ENCODE measurements at places on chromosomes 4 and X.

GRCh38 chr4:80438016-80438415, 102.5 kb downstream of the CFAP299 start:
- DNase-seq = no peak

DNA sequence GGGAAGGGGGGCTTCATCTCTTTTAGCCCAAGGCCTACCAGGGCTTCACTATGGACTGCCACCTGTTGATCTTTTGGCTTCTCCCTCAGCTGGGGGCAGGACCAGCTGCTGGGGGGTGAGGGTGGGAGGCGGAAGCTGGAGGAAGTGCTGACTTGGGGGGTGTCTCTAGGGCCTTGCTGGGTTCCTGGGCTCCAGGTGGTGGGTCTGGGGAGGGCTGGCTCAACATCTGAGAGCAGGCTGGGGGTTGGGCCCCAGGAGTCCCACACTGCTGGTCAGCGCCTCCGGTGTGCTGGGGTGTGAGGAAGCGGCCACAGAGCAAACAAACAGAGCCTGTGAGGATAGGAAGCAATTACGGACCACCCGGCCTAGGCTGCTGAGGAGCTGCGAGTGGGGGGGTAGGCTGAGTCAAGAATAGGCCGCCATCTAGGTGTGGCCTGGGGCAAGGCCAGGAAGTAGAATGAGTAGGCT, 85.7 kb downstream of the EFNB1 start:
- DNase-seq = no peak

GRCh38 chr4:133555671-133556070, 406.6 kb downstream of the PCDH10 start:
- no peak for DNase-seq

- DNase-seq = no peak
These were observed 35.2 kb downstream of the NYX start for GRCh38 chrX:41482154-41482850.

- DNase-seq = no peak
These were observed 21.9 kb upstream of the IGFBP7 start for GRCh38 chr4:57131849-57132742.

- DNase-seq = no peak
These were observed 38.4 kb downstream of the PSAPL1 start for GRCh38 chr4:7396186-7396910.

DNA sequence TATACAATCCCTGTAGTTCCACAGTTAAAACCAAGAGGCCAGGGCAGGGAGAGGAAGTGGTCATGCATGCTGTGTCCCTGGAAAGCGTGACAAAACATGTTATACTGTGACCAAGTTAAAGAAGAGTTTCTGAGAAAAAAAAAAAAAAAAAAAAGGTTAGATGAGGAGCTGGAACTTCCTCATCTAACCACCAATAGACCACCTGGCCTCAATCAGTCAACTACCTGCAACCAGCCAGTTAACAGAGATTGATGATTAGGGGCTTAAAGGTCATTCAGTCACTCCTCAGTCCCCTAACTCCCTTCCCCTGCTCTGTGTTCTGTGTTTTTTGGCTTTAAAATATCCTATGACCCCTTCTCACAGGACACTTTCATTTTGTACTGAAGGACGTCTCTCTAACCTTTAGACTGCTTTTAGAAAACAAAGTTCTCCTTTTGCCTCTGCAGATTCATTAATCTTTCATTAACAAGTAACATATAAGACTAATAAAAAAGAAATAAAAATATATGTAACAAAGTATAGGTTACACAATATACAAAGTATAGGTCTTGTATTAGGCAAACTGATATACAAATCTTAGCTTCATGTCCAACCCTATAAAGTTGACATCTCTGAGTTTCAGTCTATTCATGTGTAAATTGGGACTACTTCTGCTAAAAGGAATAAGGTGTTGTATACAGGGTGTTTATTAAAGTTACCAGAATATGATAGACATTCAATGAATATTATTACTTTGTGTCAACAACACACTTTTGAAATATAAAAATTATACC, 179.1 kb upstream of the NDST4 start:
- DNase-seq = no peak

DNA sequence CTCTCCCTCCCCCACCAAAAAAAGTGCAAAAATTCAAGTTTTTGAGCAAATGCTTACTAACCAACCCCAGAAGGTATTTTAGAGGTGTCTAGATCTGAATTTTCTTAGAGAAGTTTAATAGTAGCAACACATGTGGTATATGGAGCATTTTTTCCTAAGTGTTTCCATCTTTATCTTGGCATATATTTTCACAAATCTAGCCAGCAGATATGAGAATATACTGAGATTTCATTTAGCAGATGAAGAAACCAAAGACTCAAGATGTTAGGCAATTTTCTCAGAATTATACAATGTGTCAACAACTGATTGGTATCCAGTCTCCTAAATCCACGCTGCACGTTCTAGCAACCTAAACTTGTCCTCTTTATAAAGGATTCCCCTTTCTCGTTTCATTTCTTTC, 245.5 kb upstream of the CXXC4 start:
- no peak for DNase-seq

DNA sequence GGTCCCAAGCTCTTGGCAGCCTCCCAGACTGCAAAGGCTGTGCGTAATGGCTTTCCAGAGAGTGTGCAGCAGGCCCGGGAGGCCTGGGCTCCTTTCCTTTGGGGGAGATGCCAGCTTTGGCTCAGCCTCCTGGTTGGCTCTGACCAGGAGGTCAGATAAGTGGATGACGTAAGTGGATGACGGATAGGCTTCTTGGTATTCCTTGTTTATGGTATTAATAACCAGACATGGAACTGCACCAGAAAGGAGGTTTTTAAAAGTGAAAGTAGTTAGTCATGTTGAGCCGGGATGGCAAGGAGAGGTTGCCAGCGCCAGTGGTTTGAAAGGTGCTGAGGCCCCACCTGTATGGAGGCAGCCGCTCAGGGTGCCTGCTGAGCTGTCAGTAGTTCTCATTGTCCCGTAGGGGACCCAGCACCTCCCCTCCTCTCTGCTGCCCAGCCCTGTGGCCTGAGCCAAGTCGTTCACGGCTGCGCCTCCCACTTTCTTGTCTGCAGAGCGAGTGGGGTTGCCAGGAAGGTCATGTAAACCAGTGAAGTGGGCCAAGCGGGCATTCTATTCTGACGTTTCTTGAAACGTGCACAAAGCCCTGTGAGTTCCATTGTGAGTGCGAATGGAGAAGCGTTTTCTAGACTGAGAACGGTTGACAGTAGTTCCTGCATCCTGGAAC, 28.7 kb upstream of the STOX2 start:
- DNase-seq = no peak

DNA sequence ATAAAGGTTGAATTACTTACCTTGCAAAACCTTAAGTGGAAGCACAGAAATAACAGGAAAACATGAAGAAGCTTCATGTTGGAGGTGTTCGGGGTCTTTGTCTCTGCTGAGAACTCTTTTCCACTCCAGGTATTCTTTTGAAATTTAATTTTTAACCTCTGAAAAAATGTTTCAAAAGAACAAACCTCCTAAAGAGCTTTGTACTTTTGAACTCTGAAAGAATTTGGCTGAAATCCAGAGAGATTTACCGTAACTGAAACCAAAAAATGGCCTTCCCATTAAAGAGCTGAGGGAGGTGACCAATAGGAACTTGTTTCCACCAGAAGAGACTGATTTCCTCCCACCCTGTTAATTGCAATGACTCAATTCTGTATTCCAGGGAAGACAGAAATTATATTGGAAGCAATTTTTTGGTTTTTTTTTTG, at the start of gene CFI:
TSS of gene CFI (minus strand) at position 105 of the 425 bp plus-strand sequence. CDS start at position 77, 28 bp downstream.
- DNase-seq = peak; percentile 15

DNA sequence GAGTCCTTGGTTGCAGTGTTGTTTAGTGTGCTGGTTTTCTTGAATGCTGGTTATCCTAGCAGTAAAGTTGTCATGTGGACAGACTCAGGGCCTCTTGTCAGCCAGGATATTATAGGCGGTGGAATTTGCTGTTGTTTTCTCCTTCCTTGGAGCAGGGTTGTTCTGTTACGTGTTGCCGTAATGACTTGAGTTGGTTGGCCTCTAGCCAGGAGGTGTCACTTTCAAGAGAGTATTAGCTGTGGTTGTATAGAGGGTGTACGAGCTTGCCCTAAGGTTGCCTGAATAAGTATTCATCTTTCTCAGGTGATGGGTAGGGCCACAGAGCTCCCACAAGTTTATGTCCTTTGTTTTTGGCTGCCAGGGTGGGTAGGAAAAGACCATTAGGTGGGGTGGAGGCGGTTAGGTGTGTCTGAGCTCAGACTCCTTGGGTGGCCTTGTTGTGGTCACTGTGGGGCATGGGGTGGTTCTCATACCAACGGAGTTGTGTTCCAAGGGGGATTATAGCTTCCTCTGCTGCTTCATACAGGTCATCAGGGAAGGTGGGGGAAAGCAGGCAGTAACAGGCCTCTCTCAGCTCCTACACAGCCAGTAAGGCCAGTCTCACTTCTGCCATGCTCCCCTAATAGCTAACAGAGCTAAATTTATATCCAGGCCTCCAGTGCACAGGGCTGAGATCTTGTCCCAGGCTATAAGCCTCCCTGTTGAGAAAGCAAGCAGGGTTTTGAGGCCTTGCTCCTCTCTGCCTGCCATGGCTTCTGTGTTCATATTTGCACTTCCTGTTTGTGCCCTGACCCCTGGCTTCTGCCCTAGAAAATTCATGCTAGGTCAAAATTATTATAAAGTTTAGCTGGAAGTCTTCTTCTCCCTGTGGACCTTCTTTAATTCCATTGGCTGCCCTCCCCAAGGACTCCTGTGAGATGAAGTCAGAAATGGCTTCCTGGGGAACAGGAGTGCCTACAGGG, 594.7 kb downstream of the RAPGEF2 start:
- DNase-seq = no peak

DNA sequence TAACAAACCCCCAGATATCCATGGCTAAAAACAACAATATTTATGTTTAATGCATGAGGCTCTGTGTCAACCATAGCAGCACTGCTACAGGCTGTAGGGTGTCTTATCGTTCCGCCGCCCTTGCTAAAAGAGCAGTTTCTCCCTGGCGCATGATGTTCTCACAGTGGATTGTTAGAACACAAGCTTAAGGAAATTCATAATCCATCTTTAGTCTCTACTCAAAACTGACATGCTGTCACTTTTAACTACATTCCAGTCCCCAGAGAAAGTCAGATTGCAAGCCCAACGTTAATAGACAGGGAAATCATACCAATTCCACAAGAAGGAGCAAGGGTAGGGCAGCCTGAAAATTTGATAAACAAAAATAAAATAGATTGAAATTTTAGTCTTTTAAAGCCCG, 1960.8 kb downstream of the PCDH7 start:
- DNase-seq = no peak

- DNase-seq = no peak
These were observed 85.0 kb downstream of the JAKMIP1 start for GRCh38 chr4:6115342-6115741.

- peak; percentile 34 for DNase-seq
These were observed 6.8 kb upstream of the CTBP1 start for GRCh38 chr4:1255699-1256098.

DNA sequence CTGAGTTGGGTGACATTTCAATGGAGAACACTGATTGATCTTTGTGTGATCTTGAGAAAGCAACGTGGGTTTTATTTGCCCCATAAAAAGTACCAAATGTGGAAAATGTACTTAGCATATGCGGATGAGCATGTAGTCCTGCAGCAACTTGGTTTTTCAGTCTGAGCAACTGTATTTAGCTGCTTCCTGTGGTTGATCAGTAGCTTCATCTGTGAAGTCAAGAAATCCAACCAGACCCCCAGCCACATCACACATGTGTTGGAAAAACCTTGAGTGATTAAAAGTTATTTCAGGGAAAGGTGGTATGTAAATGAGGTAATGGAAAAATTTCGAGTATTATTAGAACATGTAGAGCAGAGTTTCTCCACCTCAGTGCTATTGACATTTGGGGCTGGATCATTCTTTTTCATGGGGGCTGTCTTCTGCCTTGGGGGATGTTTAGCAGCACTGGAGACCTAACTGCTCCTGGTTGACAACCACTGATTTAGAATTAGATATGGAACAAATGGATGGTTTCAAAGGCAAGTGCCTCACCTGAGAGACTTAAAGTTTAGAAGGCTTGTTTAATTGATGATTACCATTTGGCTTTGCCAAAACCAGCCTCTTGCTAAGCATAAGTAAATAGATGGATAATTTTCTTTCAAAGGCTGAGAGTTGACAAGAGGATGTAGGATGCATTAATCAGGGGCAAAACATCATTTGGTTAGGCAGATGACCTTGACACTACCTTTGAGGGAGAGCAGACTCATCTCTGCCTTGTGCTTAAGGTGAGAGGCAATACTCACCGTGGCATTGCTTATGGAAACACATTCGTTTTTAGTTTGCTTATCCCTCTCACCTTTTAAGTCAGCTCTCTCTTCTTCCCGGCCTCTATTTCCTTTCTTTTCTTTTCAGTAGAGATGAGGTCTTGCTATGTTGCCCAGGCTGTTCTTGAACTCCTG, 193.0 kb upstream of the RPS6KA3 start:
- no peak for DNase-seq

DNA sequence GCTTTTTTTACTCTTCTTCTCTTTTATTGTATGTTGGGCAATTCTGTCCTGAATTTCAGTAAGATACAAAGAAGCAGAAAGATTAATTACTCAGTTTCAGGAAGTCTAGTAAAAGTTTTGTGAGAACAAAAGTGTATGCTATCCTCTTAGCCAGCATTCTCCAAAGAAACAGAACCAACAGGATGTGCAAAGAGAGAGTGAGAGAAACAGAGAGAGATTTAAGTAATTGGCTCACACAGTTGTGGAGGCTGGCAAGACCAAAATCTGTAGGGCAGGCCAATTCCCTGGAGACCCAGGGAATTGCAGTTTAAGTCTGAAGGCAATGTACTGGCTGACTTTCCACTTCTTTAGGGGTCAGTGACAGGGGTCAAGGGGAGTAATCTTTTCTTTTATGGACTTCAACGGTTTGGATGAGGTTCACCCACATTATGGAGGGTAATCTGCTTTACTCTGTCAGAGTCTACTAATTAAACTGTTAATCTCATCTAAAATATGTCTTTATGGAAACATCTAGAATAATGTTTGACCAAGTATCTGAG, 59.2 kb upstream of the SLC39A8 start:
- peak; percentile 82 for DNase-seq

DNA sequence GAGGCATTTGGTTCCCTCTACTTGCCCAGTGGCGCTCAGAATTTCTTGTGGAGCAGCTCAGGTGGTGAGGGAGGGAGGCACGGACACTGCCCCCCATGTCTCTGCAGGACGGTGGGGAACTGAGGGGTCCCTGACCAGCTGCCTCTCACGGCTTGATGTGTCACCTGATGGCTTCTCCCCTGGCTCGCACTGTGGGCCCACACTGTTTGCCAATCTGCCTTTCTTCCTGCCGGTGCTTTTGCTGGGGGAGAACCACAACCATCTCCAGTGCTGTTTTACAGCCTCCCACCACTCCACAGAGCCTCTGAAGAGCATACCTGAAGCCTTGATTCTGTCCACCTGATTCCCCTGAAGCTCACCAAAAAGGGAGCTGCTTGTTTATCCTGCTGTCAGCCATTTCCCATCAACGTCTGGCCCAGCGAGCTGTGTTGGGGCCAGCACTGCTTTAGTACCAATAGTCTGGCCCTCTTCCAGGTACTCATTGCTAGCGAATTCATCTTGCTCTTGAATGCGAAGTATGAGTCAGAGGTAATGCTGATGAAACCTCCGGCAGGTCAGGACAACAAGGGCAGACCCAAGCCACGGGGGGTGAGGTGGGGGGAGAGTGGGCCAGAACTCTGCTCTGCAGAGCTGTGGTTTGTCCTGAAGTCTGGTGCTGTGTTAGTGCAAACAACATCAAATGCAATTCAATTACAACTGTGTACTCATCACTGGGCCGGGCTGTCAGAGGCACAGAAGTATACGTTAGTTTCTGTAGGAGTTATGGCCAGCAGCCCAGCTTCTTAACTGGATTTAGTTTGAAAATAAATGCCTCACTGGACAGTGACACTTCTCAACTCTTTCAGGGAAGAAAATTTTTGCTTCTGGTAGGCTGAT, 208.3 kb upstream of the JADE1 start:
- DNase-seq = no peak

- no peak for DNase-seq
These were observed 112.7 kb downstream of the USP46 start for GRCh38 chr4:52546449-52546848.
